ENCODE measurements at places on chromosomes 7 and 10.

GRCh38 chr7:100489121-100489520, 5.4 kb downstream of the NYAP1 start:
- DNase-seq = no peak

- no peak for DNase-seq
Measured at GRCh38 chr10:72081210-72081609, 7.1 kb downstream of the SPOCK2 start.

GRCh38 chr10:123013456-123014419, 4.9 kb downstream of the ACADSB start:
- DNase-seq = no peak

GRCh38 chr10:63670291-63670898, 149.2 kb downstream of the REEP3 start:
- no peak for DNase-seq

- no peak for DNase-seq
Measured at GRCh38 chr10:47094126-47094525, 182.9 kb downstream of the PTPN20 start.

GRCh38 chr10:24915304-24915703, 37.1 kb downstream of the PRTFDC1 start:
- no peak for DNase-seq

- DNase-seq = no peak
Measured at GRCh38 chr10:18681971-18682411, 22.8 kb downstream of the ARL5B start.

GRCh38 chr7:24339575-24339974, 55.6 kb downstream of the NPY start:
- no peak for DNase-seq

- peak; percentile 54 for DNase-seq
Measured at GRCh38 chr7:137421366-137421765, 77.8 kb upstream of the PTN start.

- no peak for DNase-seq
Measured at GRCh38 chr7:78649236-78649635, 804.2 kb downstream of the MAGI2 start.

DNA sequence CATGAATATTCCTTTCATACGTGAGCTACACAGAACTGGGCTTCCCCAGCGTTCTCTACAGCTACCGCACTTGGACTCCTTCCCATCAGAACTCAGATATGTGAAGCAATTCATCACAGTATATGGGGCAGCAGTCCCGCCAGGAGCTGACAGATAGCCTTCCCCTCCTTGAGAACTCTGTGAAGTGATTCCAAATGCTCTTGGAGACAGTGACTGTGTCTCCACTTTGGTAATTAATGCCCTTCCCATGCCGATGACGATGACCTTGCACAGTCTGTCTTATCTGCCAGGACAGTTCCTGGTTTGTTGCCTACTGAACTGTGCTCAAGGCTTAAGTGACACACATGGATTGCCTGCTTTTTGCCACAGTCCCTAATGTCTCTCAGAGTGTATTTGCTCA, 75.0 kb upstream of the AFAP1L2 start:
- DNase-seq = no peak

GRCh38 chr10:70847659-70848360, 32.1 kb downstream of the SGPL1 start:
- no peak for DNase-seq

- DNase-seq = no peak
Measured at GRCh38 chr7:2528481-2529095, 9.0 kb downstream of the LFNG start.

- DNase-seq = no peak
Measured at GRCh38 chr7:98974205-98974604, 95.9 kb downstream of the TRRAP start.

- DNase-seq = no peak
Measured at GRCh38 chr10:131758939-131759301, 141.9 kb upstream of the PPP2R2D start.

- DNase-seq = no peak
Measured at GRCh38 chr10:70324339-70324861, 40.6 kb upstream of the NPFFR1 start.

DNA sequence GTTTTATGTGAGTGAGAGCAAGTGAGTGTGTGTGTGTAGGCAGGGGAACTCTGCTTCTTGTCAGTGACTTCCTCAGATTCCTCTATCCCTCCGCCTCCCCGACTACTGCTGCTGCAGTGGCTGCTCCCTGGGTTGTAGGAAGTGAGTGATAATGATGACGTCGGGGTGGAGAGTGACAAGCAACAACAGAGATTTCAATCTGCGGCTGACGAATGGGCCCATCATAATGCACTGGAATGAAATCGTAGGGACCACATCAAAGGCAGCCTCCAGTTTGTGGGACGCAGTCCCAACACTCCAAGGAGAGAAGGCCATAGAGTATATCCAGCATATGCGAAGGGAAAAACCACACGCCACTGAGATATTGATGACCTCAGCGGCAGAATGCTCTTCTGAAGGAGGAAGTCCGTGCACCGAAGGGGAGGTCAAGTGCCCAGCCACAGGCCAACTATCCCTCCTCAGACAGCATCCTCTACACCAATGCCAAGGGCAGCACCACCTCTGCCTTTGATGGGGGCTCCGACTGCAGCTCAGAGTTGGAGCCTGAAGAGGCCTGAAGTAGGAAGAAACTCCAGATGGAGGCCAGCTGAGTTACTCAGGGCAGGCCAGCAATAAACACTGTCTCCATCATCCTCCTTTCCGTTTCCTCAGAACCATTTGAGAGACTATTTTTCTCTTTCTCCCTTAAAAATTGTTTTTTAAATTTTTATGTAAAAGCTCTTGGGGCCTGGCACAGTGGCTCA, 11.3 kb upstream of the STMP1 start:
- DNase-seq = peak; percentile 76

GRCh38 chr7:77481615-77482014, 55.5 kb upstream of the PTPN12 start:
- no peak for DNase-seq

DNA sequence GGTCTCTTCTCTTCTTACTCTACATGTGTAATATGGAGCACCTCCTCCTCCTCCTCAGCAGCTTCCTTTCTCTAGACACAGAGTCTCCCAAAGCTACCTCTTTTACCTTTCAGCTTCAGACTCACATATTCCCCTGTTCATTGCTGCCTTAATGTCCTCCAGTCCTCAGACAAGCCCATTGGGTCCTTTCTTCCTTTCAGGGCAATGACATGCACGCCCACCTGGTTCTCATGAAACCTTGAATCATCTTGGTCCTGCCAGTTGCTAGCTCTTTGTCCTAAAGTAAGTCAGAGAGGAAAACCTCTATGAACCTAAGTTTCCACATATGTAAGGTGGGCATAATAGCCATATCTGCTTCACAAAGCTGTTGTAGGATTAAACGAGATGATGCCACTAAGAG, 227.0 kb downstream of the RPS24 start:
- DNase-seq = no peak

GRCh38 chr7:106152313-106152665, 40.2 kb upstream of the SYPL1 start:
- DNase-seq = no peak

- DNase-seq = no peak
Measured at GRCh38 chr7:134444961-134445315, 14.0 kb downstream of the AKR1B1 start.
